ENCODE measurements at places on chromosomes 16 and 17.
A peak's percentile ranks its signal among the peaks of the same experiment; 100 is the strongest.

- DNase-seq = no peak
Observed at GRCh38 chr17:14745541-14745940, 444.7 kb downstream of the HS3ST3B1 start.

GRCh38 chr17:46995841-46996571 lies 17.0 kb upstream of the RPRML start:
- no peak for DNase-seq

DNA sequence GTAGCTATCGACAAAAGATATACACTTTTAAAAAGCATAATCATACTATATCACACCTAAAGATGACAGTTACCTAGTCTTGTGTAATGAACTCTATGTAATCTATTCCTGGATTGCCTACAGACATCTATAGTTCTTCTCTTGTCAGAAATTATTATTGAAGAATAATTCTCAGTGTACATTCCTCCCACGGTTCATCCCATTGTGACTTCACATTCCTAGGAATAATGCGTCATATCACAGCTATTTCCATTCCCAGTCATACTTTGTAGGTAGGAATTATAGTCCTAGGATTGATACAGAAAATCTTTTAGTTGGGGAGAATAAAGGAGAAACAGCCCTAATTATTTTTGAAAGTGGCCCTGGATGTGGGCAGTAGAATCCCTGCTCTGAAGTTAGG lies 44.0 kb upstream of the ABCC11 start:
- DNase-seq = no peak

- no peak for DNase-seq
Observed at GRCh38 chr16:75258807-75259141, 7.3 kb upstream of the BCAR1 start.

GRCh38 chr17:310111-311010 lies 42.2 kb downstream of the RPH3AL start:
- DNase-seq = no peak

DNA sequence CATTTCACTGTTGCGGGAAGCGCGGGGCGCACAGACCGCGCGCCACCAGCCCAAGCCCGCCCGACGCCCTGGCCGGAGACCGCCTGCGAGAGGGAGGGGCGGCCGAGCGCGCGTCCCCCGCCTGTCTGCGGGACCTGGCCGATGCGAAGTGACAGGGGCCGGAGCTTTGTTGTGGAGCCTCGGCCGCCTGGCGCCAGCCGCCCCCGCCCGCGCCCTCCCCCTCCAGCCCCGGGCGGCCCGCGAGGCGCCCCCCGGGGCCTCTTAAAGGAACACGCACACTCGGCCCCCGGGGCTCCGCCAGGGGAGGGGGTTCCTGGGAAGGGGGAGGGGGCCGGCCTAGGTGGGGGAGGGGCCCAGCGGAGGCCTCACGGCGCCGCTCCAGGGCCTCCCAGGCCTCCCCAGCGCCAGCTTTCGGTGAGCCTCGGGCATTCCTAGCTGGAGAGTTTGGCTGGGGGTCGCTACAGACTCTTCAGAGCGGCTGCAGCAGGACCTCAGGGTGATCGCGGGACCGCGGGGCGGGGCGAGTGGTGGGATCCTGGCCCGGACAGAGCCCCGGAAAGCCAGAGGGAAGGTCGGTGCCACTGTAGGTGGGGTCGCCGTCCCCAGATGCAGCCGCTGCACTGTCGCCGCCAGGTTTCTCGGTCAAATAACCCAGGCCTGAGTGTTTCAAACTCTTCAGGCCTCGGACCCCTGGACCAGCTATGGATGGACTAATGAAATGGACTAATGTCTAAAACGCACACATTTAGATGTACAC lies 2.4 kb upstream of the TBX2 start:
- no peak for DNase-seq

DNA sequence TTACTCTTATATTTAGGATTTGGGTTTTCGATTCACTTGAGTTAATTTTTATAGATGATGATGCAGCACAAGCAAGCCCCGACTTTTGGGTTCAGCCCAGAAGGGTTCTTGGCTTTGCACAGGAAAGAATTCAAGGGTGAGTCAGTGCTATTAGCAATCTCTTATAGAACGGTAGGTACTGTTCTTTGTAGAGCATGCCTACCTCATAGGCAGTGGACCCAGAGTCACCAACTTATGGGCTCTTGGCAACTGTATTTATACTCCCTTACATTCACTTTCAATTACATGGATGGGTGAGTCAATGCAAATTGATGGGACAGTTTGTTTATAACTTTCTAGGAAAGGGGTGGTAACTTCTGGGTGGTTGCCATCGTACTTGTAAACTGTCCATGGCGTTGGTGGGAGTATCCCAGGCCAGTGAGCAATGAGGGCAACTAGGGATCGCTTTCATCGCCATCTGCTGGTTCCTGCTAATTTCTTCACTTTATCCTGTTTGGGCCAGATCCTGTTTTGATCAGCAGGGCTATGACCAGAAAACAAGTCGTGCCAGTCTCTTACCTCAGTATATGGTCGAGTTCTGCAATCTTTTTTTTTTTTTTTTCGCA lies 362.6 kb downstream of the CNTNAP4 start:
- DNase-seq = peak; percentile 25

DNA sequence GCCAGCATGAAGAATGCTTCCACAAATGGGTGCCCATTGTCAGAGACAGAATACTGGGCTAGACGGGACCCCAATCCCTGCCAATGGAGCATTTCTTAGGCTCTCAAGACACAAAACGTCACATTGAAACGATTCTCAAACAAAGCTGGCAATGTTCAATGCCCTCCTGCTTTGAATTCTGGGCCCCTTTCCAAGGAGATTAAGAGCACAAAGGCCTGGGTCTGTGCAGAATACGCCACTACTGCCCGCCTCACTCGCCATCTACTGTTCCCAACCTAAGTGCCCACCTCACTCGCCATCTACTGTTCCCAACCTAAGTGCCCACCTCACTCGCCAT lies 9.7 kb downstream of the CFAP20 start:
- DNase-seq = no peak

DNA sequence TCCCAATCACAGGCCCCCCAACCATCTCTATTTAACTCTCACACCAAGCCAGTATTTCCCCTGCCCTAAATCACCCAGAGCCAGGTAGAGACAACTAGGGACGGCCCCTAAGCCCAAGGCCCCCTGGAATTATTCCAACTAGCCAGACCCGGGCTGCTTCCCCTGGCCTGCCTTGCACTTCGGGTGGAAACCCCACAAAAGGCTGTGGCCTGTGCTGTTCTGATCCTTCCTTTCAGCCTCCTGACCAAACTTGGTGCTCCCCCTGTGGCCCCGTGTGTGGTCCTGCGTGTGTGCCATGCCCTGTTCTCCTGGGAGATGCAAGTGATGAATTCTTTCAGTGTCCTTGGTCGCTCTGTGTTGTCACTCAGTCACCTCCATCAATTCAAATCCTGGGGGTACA lies 14.9 kb downstream of the CCL17 start:
- DNase-seq = no peak

DNA sequence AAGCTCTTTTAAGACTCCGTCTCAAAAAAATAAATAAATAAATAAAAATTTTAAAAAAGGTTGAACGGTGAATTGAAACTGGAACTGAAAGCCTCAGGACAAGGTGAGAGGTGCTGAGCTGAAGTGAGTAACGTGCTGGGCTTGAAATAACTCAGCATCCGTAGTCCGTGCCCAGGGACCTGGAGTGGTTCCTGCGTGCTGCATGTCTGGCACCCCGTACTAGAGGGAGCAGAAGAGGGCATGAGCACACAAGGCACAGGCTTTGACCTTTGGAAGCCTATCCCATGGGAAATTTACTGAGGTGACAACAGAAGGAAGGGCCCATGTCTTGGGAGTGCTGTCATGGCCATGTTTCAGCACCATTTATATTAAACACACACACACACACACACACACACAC lies 4.5 kb upstream of the MEIOB start:
- DNase-seq = no peak

- peak; percentile 18 for DNase-seq
Observed at GRCh38 chr17:75856062-75856756, 1.1 kb upstream of the WBP2 start.

- DNase-seq = no peak
Observed at GRCh38 chr17:79207960-79208359, 133.3 kb downstream of the ENGASE start.

DNA sequence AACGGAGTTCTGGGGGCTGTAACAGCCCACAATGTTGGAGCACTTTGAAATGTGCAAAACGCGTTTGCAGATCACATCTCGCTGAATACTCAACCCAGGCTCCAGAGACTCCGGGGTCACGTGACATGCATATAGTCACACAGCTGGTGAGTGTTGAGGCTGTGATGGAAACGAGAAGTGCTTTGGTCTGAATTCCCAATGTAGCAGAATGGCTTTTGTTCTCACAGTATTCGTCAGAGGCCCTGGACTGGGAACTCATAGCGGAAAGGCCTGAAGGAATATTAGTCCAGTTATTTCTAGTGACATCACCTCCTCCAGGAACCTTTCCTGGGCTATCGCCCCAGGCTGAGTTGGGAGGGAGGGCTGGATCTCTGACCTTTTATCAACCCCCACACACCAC lies 95.8 kb upstream of the CRHR1 start:
- DNase-seq = no peak

- no peak for DNase-seq
Observed at GRCh38 chr17:61423967-61424649, 24.5 kb downstream of the TBX2 start.

DNA sequence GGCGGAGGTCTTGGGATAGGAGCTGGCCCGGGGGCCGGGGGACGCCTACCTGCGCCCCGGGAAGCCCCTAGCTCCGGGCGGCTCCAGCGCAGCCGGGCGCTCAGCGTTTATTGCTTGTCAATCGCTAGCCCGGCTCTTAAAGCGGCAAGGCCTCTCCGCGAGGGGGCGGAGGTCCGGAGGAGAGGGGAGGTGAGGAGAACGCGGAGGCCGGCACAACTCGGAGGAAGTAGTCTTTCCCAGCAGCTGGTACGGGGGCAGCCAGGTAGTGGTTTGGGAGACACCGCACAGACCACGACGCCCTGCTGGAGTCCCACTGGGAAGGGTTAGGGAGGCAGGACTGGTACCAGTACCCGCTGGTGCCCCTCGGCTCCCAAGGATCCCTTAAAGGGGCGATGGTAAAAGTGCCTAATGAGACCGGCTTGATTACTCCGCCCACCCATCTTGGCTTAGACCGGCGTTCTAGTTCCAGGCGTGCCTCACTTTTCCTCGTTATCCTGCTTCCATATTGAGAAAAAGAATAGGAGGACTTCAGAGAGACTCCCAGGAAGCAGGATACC lies at the start of gene MPP2:
Gene MPP2, minus strand, starts transcription at position 112 of the 557 bp plus-strand sequence. CDS start 3,076 bp downstream, outside the sequence.
- peak; percentile 83 for DNase-seq

- no peak for DNase-seq
Observed at GRCh38 chr17:6797718-6798351, 21.8 kb downstream of the FBXO39 start.

GRCh38 chr16:80573700-80574120 lies 32.9 kb downstream of the DYNLRB2 start:
- DNase-seq = no peak

DNA sequence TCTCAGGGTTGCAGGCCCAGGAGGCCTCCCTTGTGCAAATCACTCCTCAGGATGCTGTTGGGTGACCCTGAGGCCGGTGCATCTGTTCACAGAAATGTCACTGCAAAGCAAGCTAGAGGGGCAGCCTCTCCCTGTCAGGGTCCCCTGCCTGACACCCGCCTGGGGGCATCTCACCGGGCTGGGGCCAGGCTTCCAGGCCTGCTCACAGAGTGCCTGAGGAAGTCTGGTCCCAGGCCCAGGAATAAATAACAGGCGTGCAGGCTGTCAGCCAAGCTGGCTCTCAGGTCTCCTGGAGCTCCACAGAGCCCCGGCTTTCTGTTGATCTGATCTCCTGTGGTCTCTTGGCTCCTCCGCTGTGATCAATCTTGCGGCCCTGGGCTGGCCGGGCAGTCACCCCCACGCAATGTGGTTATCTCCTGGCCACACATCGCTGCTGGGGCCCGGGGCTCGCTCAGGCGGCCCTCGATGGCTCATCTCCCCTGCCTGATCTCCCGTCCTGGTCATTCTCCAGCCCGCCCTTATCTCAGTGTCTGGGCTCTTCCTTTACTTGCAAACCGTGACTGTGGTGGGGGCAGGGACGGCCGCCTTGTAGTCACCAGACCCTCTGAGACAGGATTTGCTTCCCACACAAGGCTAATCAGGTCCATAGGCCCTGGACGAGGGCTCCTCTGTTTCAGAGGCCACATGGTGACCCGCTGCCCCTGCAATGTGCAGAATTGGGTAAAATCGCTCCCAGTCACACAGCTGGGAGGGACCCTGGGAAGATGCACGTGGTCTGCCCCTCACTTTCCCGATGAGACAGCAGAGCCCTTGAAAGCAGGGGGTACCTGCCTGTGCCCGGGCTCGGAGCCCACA lies 231.2 kb upstream of the GSE1 start:
- no peak for DNase-seq

GRCh38 chr16:48511071-48511540 lies 98.9 kb downstream of the N4BP1 start:
- no peak for DNase-seq

DNA sequence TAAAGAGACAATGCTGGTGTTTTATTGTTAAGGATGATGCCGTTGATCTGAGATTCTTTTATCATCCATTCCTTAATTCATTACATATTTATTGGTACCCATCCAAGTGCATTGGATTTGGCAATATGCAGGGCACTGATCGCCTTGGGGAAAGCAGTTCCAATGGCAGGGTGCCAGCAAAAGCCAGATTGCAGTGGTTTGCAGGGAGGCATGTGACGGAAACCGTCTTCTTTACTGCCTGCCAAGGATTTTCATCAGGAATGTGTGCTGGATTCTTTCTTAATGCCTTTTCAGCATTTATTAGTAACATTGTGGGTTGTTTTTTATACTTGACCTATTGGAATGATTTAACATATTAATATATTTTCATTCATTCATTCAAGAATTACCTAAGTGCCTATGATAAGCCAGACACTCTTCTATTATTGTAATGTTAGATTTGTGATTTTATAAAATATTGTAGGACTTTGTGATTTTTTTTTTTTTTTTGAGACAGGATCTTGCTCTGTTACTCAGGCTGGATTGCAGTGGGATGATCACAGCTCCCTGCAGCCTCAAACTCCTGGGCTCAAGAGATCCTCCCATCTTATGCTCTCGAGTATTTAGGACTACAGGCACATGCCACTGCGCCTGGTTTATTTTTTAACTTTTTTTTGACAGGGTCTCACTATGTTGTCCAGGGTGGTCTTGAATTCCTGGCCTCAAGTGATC lies 93.4 kb upstream of the TNRC6A start:
- peak; percentile 40 for DNase-seq

GRCh38 chr17:34318474-34318873 lies 761 bp upstream of the CCL8 start:
- no peak for DNase-seq

- no peak for DNase-seq
Observed at GRCh38 chr16:878072-878784, 77.7 kb upstream of the GNG13 start.

- no peak for DNase-seq
Observed at GRCh38 chr17:44610871-44611270, 45.4 kb upstream of the MEIOC start.

GRCh38 chr17:37392024-37392590 lies 14.5 kb downstream of the ACACA start:
- no peak for DNase-seq

All from DMS 273 treated with DMSO at 0.1 percent for 48 hours (cell line).